ENCODE measurements at places on chromosomes 3 and 15.
A peak's percentile ranks its signal among the peaks of the same experiment; 100 is the strongest.

DNA sequence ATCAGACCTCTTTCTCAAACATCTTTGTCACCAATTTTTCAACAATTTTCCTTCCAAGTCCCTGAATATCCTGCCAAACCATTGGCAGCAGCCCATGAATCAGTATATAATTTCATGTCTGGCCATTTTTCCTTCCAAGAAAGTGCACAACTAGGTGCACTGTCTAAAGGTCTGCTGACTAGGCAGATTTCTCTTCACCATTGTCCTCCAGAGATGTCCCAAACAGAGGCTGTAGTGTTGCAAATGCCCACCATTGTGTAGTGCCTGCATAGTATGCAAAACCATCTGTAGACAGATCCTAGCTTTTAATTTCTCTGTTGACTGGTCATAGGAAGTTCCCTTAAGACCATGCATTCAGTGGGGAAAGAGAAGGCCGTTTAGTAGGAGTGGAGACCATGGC lies 25.0 kb upstream of the GOLGA6L2 start:
- no peak for DNase-seq

DNA sequence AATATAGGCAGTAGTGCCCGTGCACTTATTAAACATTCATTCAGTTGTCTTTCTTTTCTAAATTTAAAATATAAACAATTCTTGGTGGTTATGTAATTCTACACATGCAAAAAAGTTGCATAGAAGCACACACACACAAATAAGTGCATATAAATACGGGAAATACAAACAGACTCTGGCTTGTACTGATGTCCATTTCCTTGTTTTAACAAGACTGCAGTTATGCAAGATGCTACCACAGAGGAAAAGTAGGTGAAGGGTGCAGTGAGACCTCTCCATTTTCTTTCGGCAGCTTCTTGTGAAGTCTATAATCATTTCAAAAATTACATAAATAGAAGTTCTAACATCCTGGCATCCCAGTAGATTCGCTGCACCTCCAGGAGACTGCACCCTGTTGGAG lies 130.6 kb upstream of the BCL6 start:
- no peak for DNase-seq

GRCh38 chr15:101078669-101079323 lies 159.6 kb downstream of the LRRK1 start:
- DNase-seq, result no peak

DNA sequence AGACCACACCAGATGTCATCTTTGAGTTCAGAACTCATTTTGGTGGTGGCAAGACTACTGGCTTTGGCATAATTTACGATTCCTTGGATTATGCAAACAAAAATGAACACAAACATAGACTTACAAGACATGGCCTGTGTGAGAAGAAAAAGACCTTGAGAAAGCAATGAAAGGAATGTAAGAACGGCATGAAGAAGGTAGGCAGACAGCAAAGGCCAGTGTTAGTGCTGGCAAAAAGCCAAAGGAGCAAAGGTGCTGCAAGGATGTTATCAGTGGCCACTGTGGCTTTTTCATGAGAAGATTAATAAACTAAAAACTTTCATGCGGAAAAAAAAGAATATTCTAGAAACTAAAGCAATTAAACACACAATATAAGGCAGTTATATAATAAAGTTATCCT lies 21.9 kb downstream of the AAGAB start:
- DNase-seq, result no peak

- DNase-seq, result no peak
Measured at GRCh38 chr3:183033746-183034145, 53.4 kb upstream of the DCUN1D1 start.

- no peak for DNase-seq
Measured at GRCh38 chr3:39410893-39411292, 4.4 kb downstream of the RPSA start.

DNA sequence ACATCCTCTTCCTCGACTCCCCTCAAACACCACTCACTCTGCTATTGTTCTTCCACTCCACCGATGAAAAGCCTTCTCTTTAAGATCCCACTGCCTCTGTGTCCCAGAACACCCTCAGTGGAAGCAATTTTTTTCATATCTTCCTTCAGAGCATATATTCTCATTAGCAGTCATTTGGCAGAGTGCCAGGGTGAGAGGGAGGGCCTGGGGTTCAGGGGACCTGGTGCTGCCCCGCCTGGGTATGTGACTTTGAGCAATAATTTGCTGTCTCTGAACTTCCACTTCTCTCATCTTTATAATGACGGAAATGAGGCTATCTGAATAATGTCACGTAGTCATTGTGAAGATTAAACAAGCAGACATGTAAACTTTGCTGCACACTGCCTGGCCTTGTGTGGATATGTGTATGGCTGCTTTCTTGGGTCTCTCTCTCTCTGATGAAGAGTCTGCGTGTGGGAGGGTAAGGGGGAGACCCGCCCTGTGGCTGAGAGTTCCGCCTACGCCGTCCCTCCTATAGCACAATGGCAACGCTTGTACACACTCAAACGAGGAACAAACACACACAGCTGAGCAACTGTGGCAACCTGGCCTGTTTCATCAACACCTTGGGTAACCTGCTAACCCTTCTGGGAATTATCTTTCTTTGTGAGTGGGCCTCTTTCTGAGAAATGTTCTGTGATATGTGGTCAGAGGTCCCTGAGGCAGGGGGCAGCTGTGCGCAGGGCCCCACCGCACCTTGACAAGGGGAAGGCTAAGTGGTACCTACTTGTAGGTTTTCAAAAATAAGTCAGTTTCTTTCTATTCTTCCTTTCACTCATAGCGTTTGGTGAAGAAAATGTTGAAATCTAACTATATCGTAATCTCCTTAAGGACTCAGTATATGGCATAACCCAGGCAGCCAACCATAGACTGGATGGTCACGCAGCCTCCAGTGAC lies 369.8 kb downstream of the SV2B start:
- DNase-seq, result peak; percentile 66

GRCh38 chr15:68821190-68821840 lies 620 bp upstream of the ANP32A start:
- DNase-seq, result peak; percentile 29

DNA sequence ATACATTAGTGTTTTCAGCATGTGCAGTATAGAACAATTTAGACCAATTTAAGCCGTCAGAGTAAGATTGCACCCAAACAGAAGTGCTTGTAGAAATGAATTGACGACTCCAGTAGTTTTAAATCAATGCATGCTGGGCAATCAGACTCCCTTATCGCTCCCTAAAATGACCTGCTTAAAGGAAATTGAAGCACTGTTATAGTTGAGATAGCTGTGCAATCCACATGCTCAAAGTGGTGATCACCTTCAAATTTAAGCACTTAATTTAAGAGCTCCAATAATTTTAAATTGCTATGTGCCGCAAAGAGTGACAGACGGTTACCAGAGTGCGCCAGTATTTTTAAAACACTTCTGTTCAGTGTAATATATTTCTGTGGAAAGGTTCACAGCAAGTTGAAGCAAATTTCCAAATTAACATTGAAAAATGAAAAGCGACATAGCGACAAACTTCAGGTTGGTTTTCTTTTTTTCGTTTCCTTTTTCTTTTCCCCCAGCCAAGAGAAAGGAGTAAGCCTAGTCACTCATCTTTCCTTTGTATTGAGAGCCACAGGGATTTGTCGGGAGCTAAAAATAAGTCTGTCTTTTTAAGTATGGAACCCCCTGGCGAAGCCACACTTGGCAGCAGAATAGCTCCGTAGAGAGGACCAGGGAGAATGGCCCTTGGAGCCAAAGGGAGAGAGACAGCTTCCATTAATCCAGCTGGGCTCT lies 436.4 kb upstream of the RBMS3 start:
- no peak for DNase-seq

DNA sequence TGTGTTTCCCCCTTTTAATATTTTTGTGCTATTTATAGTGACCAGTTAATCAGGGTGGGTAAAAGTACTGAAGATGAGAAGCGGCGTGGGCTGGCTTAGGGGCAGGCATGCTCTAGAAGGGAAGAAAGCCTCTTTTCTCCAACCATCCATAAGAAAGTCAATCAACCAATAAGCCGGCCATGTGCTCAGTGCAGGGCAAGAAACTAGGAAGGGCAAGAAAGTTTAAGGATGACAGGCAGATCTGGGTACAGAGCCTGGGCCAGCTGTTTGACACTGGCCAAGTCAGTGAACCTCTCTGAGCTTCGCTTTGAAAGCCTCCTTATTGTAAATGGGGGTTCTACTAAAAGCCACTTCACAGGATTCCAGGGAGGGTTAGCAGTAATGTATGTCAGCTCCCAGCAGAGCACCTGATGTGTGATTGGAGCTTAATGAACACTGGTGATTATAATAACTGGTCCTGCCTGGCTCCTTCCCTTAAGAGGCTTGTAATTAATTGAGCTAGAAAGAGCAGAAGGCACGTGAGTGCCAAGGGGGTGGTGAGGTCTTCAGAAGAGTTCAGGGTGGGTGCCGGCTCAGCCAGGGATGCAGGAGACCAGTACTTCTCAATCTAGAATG lies 5.7 kb upstream of the CHRNA3 start:
- DNase-seq, result no peak

DNA sequence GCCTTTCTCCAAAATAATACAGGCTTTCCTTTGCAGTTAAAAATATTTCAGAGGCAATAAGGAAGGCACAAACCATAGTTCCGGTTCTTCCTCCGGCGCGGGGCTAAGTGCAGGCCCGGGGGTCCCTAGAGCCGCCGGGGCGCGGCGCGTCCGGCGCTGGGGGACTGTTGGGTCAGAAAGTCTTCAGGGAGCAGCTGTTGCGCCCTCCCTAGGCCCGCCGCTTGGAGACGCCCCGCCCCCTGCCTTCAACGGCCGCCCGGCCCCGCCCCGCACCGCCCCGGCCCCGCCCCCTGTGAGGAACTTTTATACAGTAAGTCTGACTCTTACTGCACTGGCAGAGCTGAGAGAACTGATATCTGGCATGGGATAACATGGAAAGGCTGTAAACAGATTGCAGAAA lies 283.1 kb upstream of the ARL6 start:
- no peak for DNase-seq

DNA sequence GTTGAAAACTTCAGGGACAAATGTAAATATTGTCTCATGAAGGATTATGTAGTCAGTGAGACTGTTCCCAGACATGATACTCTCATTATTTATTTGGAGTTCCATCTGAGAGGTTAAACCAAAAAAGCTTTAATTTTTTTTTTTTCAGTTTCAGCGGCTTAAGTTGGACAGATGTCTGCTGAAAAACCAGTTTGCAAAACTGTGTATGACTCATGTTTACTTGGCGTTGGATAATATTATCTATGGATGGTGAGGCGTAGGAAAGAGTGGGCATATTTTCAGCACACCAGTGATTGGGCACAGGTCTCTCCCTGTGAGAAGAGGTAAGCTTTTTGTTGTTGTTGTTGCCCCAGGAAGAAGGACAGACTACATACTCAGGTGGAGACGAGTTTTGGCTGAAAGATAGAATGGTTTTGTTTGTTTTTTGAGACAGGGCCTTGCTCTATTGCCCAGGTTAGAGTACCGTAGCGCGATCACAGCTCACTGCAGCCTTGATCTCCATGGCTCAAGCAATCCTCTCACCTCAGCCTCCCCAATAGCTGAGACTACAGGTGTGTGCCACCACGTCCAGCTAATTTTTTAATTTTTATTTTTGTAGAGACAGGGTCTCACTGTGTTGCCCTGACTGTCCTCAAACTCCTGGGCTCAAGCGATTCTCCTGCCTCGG lies 16.4 kb upstream of the ANXA2 start:
- DNase-seq, result no peak

GRCh38 chr15:72536506-72536905 lies 62.4 kb downstream of the ARIH1 start:
- DNase-seq, result no peak

DNA sequence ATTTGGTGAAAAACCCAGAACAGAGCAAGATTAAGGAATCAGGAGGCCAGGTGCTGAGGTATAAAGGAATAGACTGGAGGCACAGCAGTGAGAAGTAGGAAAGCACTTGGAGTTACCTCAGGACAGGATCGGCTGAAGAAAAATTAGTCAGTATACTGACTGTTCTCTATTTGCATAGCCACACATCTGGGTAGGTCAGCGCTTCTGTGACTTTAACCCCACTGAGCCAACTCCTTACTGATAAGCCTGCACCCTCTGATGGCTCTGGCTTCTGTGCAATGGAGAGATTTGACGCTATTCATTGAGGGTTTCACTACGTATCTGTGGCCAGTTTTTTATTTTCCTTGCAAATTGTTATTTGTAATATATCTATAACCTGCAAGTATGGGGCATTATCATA lies 22.3 kb downstream of the MECOM start:
- no peak for DNase-seq

- no peak for DNase-seq
Measured at GRCh38 chr3:42708611-42709151, 6.1 kb upstream of the HHATL start.

DNA sequence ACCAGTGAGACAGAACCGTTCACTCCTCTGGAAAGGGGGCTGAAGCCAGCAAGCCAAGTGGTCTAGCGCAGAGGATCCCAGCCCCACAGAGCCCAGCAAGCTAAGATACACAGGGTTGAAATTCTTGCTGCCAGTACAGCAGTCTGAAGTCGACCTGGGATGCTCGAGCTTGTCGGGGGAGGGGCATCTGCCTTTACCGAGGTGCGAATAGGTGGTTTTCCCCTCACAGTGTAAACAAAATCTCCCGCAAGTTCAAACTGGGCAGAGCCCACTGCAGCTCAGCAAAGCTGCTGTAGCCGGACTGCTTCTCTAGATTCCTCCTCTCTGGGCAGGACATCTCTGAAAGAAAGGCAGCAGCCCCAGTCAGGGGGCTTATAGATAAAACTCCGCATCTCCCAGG lies 11.4 kb downstream of the CEP97 start:
- no peak for DNase-seq

DNA sequence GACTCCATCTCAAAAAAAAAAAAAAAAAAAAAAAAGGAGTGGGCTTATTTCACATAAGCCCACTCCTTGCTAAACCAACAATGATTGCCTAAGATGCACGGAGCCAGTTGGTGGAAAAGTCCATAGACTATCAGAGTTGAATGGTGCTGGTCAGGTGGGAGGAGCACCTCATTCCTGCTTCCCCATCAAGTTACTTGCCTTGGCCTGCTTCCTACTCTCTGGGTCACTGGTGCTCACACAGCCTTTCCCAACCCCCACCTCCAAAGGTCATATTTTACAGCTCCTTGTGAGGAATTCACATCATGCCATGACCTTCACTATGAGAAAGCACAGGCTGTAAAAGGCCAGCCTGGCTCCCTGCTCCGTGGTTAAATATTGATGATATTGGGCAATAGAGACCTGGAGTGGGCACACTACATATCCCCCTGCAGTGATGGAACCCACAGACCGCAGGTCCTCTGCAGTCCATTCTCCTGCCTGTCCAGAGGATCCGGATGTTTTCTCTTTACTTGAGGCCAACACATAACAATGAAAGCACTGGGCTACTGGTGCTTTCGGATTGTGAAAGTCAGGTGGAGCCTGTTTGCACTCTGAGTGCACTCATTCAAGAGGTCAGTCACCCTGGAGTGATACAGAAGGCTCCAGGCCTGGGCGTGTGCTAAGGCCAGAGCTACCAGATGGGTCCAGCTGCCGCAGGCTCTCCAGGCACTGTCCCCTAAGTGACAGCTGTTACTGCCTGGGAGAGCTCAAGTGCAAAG lies at the start of gene SLC51B:
Gene SLC51B, plus strand, starts transcription at position 664 of the 758 bp plus-strand sequence. CDS start 4,618 bp downstream, outside the sequence.
- no peak for DNase-seq

DNA sequence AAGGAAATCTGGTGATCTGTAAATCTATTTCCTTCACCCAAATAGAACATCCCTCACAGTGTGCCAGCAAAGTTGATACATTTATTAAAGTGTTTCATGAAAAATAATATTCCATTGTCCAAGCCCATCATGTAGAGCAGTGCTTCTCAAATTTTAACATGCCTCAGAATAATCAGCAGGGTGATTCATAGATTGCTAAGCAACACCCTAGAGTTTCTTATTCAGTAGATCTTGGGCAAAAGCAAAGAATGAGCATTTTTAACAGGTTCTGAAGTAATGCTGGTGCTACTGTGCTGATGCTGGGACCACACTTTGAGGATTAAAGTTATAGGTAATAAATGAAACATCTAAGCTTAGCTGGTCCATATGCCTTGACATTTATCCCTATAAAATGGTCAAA lies 210.5 kb downstream of the ZIC4 start:
- no peak for DNase-seq
